ENCODE measurements at places on chromosomes 5 and 9.

DNA sequence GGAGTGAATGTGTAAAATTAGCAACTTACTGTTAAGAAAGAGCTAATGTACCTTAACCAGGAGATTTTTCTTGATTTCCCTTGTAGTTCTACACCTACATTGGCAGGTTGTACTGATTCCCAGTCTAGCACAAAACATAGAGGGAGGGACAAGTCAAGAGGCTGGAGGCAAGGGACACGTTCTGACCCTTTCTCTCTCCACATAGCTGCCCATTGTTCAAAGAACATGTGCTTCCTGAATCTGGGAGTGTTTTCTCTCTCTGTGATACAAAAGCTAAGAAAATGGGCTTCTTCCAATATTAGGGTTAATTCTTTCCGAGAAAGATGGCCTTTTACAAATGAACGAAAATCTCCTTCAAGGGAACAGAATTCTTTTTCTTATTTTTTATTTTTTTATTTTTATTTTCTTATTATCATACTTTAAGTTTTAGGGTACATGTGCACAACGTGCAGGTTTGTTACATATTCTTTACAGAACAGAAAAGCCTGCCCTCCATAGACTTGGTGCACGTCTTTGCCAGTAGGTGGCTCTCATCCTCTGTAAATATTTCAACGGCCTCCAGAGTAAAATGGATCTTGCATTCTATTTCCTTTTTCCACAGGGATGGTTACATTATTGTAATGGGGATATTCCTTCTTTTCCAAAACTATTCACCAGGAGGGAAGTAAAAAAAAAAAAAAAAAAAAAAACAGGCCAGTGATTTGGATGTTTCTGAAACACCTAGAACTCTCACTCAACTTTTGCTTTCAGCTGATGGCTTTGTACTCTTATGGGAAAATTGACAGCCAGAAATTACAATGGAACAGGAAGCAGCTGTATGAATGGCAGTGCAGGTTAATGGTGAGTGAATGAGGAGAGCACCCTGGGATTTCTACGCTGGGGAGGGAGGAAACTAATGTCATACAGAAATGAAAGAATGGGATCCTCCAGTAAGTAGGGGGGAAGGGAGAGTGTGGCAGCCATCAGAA lies 13.1 kb upstream of the IFNA5 start:
- DNase-seq = no peak

- no peak for DNase-seq
These were observed 232.8 kb upstream of the ZNF608 start for GRCh38 chr5:124979251-124979650.

GRCh38 chr5:135559354-135559753 lies 19.4 kb downstream of the CXCL14 start:
- no peak for DNase-seq

GRCh38 chr5:6730807-6731206 lies 17.6 kb downstream of the TENT4A start:
- DNase-seq = no peak

DNA sequence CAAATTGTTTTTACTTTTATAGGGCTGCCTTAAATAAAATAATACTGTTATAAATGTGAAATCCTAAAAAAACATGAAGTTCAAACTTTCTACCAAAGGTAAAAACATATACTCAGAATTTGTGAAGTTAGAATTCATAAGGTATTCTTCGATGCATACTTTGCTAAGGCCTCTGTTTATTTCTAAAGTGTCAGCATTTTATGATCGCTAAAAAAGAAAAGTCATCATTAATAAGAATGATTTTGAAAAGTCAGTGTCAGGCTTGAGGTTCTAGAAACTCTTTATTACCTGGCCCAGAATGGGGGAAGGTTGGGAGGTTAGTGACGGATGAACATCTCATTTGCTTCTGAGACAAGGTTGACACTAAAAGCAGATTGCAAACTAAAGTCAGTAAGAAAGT lies 26.2 kb upstream of the NADK2 start:
- no peak for DNase-seq

DNA sequence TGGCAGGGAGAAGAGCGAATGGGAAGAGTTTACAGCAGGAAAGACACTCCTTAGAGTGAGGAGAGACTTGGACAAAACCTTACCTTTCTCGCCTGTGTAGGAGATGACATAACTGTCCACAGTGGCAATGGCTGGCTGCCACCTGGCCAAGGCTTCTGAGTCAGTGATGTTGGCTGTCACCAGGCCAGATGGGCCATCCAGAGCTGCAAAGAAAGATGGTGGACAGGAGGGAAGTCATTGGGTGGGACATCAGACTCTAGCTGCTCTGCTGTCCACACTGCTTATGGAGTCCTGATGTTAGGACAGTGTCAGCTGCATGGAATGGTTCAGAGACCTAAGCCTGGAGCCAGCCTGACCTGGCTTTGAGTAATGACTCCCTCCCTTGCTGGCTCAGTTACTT lies 79.8 kb downstream of the TNC start:
- no peak for DNase-seq

GRCh38 chr9:89793124-89793495 lies 188.3 kb downstream of the GADD45G start:
- DNase-seq = no peak

- no peak for DNase-seq
These were observed 56.1 kb downstream of the DOCK8 start for GRCh38 chr9:270657-271237.

- no peak for DNase-seq
These were observed 4.7 kb upstream of the TNIP1 start for GRCh38 chr5:151085517-151086041.

DNA sequence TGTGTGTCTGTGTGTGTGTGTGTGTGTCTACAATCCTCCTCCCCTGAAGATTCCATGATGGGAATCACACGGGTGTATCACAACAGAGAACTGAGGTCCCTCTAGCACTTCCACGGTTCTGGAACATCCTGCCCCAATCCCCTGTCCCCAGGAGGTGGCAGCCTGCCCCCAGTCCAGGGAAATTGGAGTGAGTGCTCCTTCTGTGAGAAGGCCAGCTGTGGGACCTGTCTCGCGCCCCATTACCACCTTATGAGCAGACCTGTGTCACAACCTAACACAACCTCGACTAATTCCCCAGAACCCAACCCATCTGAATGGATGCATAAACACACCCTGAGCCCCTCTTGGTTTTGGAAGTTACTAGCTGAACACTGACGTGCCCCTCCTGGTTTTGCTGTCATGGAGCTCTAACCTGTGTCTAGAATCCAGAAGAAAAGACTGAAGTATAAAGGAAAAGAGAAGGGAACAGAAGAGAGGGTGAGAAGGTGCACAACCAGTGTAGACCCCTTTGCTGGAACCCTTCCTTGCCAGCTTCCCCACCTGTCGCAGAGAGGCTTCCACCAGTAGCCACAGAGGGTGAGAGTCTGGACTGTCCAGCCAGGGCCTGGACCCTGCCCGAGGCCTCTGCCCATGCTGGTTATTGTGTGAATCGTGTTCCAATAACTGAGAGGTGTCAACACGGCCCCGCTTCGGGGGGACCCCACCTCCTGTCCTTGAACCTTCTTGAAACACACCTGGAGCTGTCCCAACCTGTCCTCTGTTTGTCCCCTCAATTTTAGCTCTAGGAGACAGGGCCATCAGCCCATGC lies 3.4 kb downstream of the BTNL9 start:
- DNase-seq = no peak

GRCh38 chr5:36777105-36777757 lies 99.3 kb upstream of the NIPBL start:
- no peak for DNase-seq

GRCh38 chr5:59473611-59474010 lies 419.9 kb downstream of the PDE4D start:
- DNase-seq = no peak

DNA sequence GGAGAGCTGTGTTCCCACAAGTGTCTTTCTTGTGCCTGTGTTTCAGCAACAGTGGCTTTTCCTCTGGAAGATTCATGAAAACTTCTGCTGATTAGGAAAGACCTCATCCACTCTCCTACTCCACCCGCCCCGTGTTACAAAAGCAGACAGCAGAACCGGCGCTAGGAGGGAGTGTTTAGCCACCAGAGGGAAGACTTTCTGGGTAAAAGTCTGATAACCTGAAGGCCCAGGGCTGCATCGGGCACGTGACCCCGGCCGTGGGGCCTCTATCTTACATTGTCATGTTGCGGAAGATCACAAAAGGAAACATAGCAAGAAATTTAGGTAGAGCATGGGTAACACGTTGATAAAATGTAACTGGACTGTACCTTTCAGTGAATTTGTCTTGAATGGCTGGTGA lies 32.0 kb upstream of the DMRT2 start:
- DNase-seq = no peak

DNA sequence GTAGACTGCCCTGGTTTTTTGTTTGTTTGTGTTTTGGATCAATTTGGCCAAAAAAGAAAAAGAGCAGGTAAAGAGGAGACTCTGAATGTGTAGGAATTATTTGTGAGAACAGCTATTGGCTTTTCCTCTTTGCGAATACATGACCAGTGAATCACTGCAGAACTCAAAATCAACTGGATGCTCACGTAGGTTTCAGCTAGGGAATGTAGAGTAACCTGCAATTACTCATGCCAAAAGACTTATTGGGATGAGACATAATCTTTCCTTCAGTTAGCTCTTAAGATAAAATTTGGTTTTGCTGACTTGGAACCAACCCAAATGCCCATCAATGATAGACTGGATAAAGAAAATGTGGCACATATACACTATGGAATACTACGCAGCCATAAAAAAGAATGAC lies 348.0 kb downstream of the NPR3 start:
- DNase-seq = no peak

- DNase-seq = no peak
These were observed 128.5 kb downstream of the NR3C1 start for GRCh38 chr5:143274952-143275351.

- DNase-seq = no peak
These were observed 82.8 kb upstream of the TLE1 start for GRCh38 chr9:81772144-81772543.

DNA sequence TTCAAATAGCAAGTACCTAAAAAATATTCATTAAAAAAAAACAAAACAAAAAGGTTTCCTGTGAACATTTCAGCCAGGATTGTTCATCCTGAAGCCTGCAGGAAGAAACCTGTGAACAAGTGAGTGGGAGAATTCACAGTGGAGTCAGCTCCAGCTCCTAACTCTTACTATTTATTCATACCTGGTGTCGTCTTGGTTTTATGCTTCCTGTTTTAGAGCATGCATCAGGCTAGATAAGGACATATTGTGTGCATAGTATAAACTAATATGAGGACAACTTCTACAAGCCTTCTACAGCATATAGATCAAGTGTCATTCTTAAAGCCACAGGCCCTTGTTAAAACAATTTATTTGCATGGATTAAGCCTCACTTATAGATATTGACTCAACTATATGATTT lies 169.9 kb downstream of the EFNA5 start:
- DNase-seq = no peak

- DNase-seq = no peak
These were observed 75.3 kb downstream of the MRPS30 start for GRCh38 chr5:44884036-44884435.

GRCh38 chr9:90631964-90632363 lies 10.7 kb downstream of the DIRAS2 start:
- no peak for DNase-seq

DNA sequence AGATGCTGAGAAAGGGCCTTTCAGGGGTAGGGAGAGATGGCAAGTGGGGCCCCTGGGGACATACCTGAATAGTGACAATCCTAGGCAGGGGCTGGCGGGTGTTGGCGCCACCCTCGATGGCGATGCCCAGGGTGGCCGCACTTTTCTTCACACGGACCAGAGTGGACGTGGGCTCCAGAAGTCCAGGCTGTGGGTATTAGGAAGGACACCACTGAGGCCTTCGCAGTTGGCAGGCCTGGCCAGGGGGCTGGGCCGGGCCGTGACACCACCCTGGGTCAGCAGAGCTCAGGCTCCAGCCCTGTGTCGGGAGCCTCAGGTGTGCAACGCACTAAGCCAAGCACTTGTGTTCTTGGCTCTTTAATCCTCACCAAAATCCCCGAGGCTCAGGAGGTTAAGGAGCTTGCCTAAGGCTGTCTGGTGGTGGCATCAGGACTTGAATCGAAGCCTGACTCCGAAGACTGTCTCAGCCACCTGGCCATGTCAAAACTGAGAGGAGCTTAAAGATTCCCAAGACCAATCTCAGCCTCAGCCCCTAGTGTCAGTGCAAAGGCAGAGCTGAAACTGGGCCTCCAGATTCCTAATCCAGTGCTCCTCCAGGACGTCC lies 15.5 kb upstream of the AKNA start:
- DNase-seq = no peak

DNA sequence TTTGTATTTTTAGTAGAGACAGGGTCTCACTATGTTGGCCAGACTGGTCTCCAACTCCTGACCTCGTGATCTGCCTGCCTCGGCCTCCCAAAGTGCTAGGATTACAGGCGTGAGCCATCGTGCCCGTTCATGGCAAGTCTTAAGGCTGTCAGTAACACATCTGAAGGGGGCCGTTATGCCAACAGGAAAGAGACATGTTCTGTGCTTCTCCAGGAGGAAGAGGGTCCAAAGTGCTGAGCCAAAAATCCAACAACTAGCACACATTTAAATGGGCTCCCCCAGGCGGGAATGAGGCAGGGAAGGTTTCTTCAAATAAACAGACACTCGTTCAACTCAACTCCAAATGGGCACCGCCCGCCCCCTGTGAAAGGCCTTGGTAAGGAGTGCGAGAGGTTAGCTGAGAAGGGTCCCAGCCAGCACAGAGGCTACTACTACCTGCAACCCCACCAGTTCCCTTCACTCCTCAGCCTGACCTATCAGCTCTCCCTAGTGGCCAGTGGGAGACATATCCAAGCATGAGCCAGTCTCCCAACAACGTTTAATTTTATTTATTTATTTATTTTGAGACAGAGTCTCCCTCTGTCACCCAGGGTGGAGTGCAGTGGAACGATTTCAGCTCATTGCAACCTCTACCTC lies 84.1 kb upstream of the DMRT1 start:
- no peak for DNase-seq

GRCh38 chr5:78698191-78698791 lies 49.7 kb upstream of the LHFPL2 start:
- DNase-seq = no peak

DNA sequence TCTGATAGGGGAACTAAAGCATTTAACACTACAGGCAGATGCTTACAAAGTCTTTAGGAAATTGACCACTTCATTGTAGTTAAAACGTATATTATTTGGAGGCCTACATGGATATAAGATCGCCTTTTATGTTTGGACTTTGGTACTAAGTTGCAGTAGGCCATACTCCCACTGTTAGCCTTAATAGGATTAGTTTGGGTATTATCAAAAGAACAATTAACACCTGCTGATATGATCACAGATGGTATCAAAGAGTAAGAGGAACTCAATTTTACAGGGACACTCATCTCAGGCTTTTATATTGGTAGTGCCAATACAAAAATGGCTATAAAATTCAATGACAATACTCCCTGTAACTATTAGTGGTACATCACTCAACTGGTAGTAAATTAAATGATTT lies 1183.0 kb downstream of the MAT2B start:
- no peak for DNase-seq

GRCh38 chr5:51678330-51678729 lies 295.1 kb downstream of the ISL1 start:
- no peak for DNase-seq

GRCh38 chr5:144042156-144042555 lies 128.3 kb downstream of the YIPF5 start:
- DNase-seq = no peak

GRCh38 chr9:136107155-136107952 lies 11.3 kb downstream of the TMEM250 start:
- DNase-seq = no peak

GRCh38 chr5:133423011-133423617 lies 189.2 kb downstream of the FSTL4 start:
- no peak for DNase-seq

GRCh38 chr9:3567988-3568387 lies 42.2 kb upstream of the RFX3 start:
- DNase-seq = no peak

- no peak for DNase-seq
These were observed 52.0 kb upstream of the KLF4 start for GRCh38 chr9:107541523-107541922.
